Sciatic nerve (tissue), 2 donors: ENCODE measurements at places on chromosomes 7 and 10.

DNA sequence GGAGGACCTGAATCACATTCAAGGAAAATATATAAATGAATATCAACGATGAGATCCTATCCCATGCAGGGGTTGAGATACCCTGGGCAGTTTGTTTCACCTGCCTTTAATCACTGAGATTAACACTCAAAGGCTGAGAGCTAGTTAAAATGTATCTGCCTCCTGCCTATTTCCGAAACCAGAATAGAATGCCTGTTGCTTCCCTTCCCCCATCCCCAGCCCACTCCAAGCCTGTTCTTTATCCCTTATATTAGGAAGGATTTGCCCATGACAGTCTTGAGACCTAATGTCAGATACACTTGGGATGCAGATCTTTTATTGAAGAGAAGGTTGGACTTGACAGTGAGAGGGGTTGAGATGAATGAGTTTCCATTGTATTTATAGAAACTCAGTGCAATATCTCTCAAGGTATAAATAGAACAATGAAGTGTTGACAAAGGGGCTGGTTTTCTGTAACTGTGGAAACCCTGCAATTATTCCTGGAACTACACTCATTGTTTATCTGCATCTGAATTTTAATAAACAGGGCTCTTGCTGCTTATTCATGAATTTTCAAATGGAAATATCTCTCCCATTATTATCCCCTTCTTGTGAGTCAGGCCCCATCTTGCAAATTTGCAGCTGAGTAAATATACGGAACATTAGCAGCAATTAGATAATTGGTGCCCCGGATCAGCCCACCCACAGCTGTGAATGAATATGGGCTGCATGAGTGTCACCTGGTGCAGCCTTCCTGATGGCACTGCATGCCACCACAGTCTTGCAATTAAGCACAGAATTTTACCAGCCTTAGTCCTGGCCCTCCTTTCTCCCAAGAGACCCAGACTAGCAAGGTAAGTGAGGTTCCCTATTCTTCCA is 66.7 kb downstream of the SORCS3 start:
- DNase-seq, result no peak

GRCh38 chr10:3471472-3471871 is 298.9 kb upstream of the PITRM1 start:
- DNase-seq, result no peak

DNA sequence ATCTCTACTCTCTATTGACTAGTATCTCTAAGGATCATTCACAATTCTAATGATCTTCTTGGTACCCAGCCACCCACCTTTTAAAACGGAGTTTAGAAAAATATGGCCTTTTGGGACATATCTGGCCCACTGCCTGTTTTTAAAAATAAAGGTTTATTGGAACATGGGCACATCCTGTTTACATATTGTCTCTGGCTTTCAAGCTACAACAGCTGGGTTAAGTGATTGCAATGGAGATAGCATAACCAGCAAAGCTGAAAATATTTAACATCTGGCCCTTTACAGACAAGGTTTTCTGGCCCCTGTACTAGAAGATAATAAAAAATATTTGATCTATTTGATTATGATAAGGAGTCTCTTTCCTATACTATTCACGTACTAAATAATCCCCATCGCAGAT is 232.4 kb upstream of the RHOBTB1 start:
- DNase-seq, result no peak

DNA sequence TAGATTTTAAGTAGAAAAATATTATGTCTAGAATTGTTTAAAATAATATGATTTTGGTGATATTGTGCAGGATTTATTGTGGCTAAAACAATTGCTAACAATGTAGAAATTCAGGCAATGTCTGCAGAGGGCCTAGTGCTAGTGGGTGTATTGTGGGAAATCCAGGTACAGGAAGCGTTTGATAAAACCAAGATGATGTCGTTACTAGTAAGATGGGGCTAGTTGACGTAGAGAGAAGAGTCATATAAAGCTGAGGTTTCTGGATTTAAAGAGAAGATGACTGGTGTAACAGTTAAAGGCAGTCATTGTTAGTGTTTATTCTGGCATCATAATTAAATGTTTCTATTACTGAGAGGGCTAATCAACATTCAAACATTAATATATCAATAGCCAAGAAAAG is 43.5 kb downstream of the ADK start:
- no peak for DNase-seq

GRCh38 chr10:79431428-79431827 is 14.0 kb downstream of the ZCCHC24 start:
- peak; percentile 43 for DNase-seq

DNA sequence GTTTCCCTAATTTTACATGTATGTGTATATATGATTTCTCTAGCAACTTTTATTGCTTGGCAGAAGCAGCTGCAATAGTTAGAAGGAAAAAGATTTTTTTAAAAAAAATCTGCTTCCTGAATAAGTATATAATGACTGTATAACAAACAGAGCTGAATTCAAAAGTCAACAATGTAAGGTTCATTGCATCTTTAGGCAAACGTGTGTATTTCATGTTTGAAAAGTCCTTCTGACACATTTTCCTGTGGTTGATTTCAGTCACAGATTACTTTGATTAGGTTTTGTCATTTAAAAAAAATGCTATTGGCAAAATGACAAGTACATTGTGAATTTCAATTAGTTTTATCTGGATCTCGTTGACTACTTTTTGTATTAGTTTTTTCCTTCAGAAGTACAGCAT is 231.0 kb downstream of the CSTF2T start:
- DNase-seq, result no peak

- no peak for DNase-seq
Measured at GRCh38 chr10:131983780-131984179, 2.1 kb upstream of the BNIP3 start.

- DNase-seq, result no peak
Measured at GRCh38 chr10:11884706-11885423, 61.7 kb downstream of the PROSER2 start.

DNA sequence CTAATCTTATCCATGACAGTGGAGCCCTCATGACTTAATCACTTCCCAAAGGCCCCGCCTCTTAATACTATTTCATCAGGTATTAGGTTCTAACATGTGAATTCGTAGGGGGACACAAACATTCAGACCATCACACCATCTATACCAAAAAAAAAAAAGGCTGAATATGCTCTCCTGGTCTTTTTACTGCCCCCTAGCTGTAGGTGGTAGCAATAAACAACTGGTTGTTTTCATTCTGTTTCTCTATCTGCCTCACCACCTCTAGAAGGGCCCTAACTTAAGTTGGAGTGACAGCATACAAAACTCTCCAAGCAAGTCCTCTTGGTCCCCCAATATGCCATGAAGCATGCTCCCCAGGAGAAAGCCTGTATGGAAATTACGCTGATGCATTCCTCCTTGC is 94.1 kb downstream of the GRM8 start:
- DNase-seq, result no peak

DNA sequence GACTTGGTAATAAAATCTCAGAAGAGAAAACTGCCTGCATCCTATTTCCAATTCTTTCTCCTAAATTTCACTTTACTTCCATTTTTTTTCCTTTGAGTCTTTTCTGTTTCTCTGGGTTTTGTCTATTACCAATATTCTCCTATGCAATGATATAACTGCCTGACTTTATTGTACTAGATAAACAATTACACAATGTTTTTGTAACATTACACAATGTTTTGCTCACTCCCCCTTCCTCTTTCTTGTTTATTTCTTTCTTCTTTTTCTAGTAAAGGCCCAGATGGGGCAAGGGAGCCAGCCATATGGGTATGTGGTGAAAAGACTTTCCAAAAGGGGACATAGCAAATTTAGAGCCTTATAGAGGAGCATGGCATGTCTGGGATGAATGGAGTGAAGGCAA is 278.7 kb upstream of the PHYHIPL start:
- DNase-seq, result no peak

GRCh38 chr10:112412696-112413095 is 34.0 kb downstream of the ZDHHC6 start:
- DNase-seq, result no peak

DNA sequence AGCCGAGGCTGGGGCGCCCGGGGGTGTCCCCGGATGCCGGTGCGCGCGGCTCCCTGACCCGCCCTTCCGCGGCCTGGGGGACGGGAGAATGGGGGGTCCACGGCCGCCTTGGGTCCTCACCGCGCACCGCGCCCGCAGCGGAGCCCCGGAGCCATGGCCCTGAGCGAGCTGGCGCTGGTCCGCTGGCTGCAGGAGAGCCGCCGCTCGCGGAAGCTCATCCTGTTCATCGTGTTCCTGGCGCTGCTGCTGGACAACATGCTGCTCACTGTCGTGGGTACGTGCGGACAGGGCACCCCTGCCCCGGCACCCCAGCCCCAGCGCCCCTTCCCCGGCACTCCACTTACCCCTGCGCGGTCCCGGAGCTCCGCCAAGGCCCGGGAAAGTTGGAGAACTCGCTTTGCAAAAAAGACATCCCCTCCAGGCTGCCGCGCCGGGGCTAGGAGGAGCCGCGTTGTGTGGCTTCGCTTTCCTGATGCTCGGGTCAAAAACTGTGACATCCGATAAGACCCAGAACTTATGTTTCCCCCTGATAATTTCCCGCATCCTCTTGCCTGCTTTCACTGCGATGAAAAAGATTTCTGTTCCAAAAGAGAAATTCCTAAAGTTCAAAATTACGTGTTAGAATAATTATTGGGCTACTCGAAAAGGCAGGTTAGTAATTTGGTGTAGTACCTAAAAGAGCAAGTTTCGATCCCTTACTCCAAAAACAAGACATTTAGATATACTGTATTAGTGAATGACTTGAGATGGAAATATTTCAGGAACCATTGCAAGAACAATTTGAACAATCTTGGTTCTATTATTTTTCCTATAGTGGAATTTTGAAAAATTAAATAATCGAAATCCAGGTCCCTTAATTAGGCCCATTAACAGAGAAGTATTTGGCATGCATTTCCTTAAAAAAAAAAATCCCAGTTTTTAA is 888 bp downstream of the SLC18A2 start:
- no peak for DNase-seq
